Kasumi-1 (cell line): ENCODE measurements at places on chromosomes 1 and 21.

DNA sequence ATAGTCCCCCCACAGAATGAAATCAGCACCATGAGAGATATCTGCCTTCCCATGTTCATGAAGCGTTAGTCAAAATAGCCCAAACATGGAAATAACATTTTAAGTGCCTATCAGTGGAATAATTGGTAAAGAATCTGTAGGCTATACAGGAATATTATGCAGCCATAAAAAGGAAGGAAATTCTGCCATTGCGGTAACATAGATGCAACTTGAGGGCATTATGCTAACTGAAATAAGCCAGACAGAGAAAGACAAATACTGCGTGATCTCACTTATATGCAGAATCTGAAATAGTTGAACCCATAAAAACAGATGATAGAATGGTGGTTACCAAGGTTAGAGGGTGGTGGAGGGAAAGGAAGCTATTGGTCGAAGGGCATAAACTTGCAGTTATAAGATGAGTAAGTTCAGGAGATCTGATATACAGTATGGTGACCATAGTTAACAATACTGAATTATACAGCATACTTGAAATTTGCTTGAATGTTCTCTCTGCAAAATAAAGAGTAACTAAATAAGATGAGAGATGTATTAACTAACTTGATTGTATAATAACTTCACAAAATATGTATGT lies 699 bp upstream of the IL23R start:
- DNase-seq, result no peak

GRCh38 chr1:206962272-206962671 lies 8.0 kb downstream of the FCAMR start:
- peak; percentile 45 for DNase-seq

- DNase-seq, result no peak
Measured at GRCh38 chr1:62452951-62453350, 16.1 kb downstream of the USP1 start.

DNA sequence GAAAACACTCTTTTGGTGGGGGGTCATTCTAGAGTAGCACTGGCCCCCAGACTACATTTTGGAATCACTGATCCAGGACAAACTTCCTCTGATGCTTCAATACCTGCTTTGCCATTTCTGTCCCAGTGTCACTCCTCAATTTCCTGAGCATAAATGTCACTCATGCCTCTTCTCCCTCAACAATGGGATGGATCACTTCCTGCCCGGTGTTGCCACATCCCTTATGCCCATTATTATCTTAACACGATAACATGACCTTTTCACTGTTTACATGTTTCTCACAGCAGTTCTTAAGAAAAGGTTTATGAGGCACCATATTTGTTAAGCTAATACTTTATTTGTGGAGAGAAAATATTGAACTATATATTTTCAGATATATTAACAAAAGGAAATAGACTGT lies 3.9 kb upstream of the ITLN1 start:
- no peak for DNase-seq

GRCh38 chr1:2311184-2312032 lies 79.9 kb downstream of the MORN1 start:
- peak; percentile 29 for DNase-seq

- no peak for DNase-seq
Measured at GRCh38 chr21:42427809-42428419, 24.2 kb downstream of the UBASH3A start.

DNA sequence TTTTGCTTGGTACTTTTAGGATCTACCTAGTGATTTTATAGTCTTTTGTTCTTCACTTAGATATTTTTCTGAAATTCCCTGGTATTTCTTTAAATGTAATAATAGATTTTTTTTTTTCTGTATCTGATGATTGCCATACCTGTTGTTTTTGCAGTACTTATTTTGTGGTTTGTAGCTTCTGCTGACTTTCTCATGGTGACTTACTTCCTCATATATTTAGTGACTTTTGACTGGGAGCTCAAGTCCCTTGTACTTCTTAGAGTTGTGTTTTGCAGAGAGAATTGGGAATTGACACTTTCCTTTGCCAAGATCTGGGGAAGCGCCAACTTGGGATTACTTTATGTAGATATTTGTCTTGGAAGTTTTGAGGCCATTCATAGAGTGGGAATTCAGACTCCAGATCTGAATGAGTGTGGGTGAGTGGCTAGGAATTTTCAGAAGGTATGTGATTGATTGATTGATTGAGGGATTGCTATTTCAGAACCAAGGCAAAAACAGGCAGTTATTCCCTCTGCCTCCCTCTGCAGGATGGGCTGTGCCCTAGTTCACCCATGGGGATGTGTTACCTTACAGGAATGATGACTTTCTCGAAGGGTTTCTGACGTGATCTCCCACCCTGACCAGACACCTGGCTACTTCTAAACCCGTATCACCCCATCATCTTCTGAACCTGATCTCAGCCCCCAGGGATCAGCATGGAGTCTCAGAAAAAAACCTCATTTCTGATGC lies 219.5 kb downstream of the URB2 start:
- peak; percentile 22 for DNase-seq

DNA sequence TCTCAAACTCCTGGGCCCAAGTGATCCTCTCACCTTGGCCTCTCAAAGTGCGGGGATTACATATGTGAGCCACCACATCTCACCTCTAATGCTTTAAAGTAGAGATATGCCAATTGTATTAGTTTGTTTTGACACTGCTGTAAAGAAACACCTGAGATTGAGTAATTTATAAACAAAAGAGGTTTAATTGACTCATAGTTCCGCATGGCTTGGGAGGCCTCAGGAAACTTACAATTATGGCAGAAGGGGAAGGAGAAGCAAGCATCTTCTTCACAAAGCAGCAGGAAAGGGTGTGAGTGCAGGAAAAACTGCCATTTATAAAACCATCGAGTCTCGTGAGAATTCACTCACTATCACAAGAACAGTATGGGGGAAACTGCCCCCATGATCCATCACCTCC lies 3.5 kb upstream of the MYCL start:
- DNase-seq, result no peak

DNA sequence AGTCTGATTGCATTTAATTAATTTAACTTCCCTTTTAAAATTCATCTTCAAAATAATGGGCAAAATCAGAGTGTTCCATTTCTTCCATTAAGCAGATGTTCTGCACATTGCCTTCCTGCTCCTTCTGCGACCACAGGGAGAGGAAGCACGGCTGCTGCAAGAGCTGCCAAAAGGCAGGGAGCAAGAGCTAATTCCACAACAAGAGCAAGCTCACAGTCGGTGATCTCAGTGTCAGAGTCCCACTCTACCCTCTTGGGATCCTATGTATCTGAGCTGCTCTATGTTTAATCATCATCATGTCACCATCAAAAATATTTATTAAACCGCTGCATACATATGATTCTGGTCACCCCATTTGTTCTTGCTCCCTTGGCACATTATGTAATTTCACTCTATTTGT lies 255.3 kb upstream of the CAMK1G start:
- no peak for DNase-seq

DNA sequence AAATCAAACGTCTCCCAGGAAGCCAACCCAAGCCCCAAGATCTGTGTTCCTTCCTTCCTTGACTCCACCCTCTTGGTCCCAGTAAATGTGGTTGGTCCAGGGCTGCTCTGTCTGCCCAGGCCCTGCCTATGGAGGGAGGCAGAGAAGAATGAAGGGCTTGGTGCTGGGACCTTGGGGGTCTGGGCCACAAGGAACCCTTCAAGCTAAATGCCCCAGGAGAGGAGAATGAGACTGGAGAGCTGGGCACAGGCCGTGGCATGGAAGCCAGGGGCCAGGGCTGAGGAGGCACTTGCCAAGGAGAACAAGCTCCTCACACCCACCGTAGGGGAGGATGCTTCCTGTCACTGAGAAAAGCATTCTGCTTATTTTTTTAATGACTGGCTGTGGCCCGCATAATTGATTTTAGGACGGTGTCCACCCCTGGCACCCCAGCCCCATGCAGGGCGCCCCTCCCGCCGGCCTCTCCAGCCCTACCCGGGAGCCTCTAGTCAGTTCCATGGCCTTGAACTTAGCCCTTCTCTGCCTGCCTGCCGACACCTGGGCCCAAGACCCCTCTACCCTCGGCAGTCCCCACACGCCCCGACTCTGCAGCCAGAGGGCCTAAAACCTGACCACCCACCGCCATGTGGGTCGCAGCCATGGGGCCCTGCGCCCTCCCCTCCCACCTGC lies 889 bp downstream of the CLEC20A start:
- no peak for DNase-seq

DNA sequence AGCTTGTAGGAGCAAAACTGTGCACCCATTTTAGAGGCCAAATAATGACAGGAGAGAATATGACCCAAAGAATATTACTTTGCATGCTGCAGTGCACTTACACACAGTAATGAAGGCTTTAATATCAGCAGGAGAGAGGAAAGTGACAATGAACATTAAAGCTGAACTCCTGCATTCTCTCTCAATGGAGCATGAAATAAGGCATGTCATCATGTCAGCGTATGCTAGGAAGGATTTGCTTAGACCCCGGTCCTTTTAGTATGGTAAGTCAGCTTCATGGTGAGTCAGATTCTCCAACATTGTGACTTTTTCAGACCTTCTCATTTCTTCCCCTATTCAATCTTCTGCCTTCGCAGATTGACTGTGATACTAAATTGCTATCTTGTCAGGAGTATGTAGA lies 210.7 kb upstream of the TMPRSS15 start:
- DNase-seq, result no peak

GRCh38 chr1:208184966-208185654 lies 59.1 kb downstream of the PLXNA2 start:
- no peak for DNase-seq

GRCh38 chr1:5416518-5416917 lies 575.7 kb downstream of the NPHP4 start:
- DNase-seq, result no peak

- no peak for DNase-seq
Measured at GRCh38 chr21:15978215-15978738, 248.5 kb downstream of the USP25 start.

DNA sequence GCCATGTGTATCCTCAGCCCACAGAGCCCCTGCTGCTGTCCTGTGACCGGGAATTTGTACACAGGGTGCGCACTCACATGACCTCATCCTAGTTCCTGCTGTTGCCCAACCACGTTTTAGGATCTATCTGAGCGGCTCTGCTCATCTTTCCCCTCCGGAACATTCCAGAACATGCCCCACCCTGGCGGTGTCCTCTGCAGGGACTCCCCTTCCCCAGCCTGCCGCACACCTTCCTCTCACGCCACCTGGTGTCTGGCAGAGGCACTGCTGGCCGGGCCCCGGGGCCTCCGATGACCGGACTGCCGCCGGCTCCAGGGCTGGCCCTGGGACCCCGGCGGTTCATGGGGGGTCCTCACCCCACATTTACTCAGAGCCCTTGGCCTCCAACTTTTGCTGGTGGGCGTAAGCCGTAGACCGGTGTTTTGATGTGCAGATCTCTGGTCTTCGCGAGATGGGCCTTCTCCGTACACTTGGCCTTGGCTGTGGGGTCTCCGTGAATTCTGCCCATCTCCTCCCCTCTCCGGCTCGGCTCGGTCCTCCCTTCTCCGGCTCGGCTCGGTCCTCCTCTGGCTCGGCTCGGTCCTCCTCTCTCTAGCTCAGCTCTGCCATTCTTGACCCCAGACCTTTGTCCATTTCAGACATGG lies 29.5 kb downstream of the ARHGEF16 start:
- DNase-seq, result no peak

- DNase-seq, result no peak
Measured at GRCh38 chr21:45323487-45324311, 36.0 kb upstream of the POFUT2 start.

DNA sequence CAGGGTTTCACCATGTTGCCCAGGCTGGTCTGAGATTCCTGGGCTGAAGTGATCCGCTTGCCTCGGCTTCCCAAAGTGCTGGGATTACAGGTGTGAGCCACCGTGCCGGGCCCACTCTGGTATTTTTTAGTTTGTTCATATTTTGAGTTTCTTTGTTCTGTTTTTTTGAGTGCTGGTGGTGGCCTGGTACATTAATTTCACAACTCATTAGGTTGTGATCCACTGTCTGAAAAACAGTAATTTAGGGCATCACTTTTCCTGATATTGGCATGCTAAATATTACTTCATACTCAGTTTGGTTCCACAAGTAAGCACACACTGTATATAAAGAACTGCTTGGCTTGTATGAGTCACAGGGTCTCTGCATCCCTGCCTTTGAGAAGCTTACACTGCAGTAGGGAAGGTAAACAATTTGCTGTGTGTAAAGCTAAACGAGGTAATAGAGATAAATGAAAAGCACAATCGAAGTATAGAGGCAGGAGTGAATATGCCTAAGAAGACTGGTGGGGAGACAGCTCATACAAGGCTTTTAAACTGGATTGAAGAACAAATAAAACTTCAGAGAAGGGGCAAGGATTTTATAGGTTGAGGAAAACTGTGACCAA lies 7.7 kb downstream of the SNX27 start:
- no peak for DNase-seq

- DNase-seq, result no peak
Measured at GRCh38 chr1:38221006-38221649, 174.5 kb upstream of the POU3F1 start.

DNA sequence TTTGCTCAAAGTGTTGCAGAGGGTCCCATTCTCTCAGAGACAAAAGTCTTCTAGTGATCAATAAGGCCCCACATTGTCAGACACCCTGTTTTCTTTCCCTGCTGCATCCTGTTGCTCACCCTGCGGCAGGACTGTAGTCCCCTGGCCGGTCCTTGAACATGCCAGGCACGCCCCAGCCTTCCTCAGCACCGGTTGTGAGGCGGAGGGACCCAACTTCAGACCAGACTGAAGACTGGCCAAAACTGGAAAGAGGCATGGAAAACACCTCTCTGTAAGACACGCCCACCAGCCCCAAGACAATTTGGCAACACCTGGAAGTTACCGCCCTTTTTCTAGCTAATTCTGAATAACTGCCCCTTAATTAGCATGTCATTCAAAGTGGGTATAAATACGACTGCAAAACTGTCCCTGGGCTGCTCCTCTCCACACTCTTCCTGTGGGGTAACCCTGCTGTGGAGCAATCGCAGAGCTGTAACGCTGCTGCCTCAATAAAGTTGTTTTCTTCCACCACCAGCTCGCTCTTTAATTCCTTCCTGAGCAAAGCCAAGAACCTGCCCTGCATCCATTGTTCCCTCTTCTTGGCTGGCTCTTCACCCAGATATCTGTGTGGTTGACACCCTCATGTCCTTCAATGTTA lies 23.8 kb downstream of the PLA2G2A start:
- DNase-seq, result no peak

DNA sequence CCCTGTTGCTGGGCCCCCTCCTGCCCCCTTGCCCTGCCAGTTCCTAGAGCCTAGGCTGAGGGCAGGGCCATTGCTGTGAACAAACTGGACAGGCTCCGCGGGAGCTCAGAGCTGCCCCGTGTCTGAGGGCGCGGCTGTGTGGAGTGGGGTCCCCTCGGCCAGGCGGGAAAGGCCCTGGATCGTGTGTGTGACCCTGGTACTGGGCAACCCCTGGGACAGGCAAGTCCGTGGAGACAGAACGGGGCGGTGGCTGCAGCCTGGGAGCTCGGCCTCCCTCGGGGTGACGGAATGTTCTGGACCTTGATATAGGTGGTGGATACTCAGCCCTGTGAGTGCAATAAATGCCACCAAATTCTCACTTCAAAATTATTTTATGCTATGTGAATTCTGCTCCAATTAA lies 27.7 kb upstream of the C1orf159 start:
- DNase-seq, result no peak

- DNase-seq, result peak; percentile 62
Measured at GRCh38 chr1:222285526-222285925, 262.4 kb downstream of the HHIPL2 start.

GRCh38 chr1:236123563-236123962 lies 18.8 kb upstream of the GPR137B start:
- no peak for DNase-seq
